ENCODE measurements at places on chromosomes 5 and 9. TPM values are rescaled to one million over a fixed set of nuclear protein-coding genes. Genes with fewer than 3 reads are reported as not detected.

- no peak for DNase-seq
Measured at GRCh38 chr9:102035929-102036328, 297.5 kb upstream of the GRIN3A start.

- DNase-seq: peak; percentile 6
Measured at GRCh38 chr9:93288891-93289883, 105.2 kb downstream of the WNK2 start.

The POLR1E gene
- total RNA-seq: 40.3 TPM

DNA sequence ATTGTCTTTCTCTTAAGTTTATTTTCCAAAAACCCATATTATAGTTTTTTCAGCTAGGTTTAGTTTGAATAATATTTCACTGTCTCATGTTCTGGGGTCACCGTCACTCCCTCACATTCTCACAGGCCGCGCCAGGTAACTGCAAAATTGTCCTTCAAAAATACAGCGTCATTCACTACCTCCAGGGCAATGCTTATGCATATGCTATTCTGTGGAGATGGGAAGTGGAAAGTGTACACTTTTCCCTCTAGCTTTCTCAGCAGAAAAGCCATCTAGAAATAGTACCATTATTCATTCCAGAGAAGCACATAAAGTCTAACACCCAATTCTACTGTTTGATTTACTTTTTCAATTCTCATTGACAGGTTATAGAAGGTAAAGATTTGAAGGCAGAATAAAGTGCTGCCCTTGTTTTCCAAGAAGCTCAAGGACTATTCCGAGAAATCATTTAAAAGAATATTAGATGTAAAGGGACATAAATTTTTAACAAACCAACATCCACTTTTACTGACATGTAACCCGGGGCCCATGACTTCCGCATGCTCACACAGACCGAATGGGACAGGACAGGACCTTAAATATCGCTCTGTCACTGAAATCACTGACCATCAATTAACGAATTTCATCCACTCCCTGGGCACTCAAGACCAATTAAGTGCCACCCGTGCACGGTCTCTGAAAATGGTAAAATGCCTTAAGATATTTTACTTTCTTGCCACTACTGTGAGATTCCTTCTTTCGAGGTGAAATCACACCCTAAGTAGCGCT, 720 bp downstream of the NUDT12 start:
- peak; percentile 14 for DNase-seq

DNA sequence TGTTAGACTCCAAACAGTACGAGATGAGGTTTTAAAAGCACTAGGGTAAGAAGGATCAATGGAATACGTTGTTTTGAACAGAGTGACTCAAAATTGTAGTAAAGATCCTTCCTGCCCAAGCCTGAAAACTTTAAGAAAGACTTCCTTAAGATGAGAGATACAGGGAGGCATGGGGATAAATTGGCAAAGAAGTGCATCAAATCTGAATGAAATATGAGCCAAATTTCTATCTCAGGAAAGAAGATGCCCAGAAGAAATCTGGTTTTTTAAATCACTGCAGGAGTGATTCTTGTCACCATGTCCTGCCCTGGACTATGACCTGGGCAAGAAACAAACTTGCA, 14.9 kb downstream of the FCN2 start:
- no peak for DNase-seq

GRCh38 chr5:151281001-151281639, 22.4 kb downstream of the SLC36A3 start:
- no peak for DNase-seq

- DNase-seq: no peak
Measured at GRCh38 chr5:33938507-33938796, 2.3 kb downstream of the RXFP3 start.

GRCh38 chr9:77872863-77873262, 158.7 kb downstream of the GNAQ start:
- DNase-seq: no peak

DNA sequence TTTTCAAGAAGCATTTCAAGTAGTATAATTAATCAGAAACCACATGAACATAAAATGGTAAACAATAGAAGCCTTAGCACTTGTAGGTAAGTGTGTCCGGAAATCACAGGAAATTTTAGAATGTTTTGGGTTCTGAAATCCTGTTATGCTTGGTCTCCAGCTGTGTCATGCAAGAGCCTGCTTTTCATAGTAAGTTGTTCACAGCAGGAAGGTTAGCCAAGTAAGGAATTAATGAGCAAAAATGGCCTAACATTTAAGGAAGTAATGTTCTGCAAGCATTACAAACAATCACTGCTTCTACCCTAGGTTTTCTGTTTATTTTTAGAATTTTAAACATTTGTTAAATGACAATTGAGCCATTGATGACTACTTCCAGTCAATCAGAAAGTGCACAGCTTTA, 669.5 kb downstream of the SLCO4C1 start:
- no peak for DNase-seq

The PCDHB10 gene
- total RNA-seq: 3.9 TPM

The PHYHD1 gene
- total RNA-seq: not detected

The KIF4B gene
- total RNA-seq: 0.02 TPM

The RMRP gene
- 1,768 TPM for total RNA-seq

DNA sequence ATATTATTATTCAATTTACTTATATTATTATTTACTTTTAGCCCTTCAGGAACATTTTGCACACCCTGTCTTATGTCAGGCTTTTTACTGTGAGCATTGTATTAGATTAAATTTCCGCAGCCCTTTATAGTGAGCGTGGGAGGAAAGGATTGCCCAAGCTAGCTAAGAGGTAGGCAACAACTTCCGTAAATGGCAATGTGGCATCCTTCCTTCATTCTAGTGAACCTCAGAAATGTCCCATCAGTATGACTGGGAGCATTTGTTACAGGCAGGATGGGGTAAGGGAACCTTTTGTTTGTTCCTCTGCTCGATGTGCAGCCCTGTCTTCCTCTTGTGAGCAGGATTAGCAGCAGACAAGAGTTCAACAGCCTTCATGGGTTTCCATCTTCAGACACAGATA, 6.2 kb upstream of the CD180 start:
- no peak for DNase-seq

GRCh38 chr9:129275626-129276247, 97.7 kb upstream of the IER5L start:
- DNase-seq: peak; percentile 12

The CBY3 gene
- not detected for total RNA-seq

DNA sequence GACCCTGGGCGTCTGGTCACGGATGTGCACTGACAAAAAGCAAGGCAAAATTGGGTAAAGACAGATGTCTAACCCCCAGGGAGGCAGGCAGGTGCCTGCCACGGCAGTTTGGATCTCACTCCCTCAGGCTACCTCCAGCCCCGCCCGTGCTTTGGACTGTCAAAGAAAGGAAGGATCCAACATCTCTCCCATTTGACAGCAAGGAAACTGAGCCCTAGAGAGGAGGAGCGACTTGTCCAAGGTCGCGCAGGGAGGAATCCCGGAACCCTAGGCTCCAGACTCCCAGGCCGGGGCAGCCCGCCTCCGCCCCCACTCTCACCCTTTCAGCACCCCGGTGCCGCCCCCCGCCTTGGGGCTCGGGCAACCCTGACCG, 376 bp downstream of the GOLGA1 start:
- DNase-seq: no peak

DNA sequence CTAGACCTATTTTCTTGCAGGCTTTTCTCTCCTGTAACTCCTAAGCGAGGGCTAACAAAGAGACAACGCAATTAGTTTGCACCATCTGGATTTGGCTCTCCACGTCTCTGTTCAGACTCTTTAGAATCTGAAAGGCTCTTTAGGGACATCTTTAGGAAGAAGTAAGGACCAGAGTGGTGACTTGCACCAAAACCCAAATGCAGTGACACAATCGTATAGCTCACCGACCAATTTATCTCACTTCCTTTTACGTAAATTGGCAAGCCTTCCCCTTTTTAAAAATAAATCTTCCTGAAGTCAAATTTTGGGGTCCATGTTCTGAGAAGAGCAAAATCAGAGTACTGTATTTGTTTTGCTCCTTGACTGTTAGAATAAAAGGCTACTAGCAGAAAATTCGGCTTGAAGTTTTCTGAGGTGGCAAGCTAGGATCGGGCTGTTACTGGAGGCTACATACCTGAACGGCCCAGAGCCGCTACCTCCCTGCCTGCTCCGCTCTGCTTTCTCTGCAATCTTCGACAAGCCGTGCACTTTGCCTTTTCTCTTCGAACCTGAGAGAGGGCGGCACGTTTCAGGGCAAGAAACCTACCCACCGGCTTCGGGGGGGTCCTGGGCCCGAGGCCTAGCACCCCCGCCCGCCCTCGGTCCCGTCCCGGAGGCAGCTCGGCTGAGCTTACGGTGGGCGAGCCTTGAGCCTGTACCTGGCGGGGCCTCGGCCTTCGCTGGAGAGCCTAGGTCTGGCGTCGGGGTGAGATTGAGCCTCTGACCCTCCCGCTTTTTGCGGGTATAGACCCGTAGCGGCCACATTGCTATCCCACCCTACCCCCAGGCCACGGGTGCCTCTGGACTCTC, 537 bp downstream of the MEIKIN start:
- DNase-seq: no peak

- DNase-seq: no peak
Measured at GRCh38 chr5:77709340-77709739, 66.8 kb downstream of the TBCA start.

GRCh38 chr9:94081435-94081834, 2.8 kb upstream of the PTPDC1 start:
- no peak for DNase-seq

The FABP6 gene
- total RNA-seq: 1.5 TPM

GRCh38 chr5:32942225-32942989, 231.3 kb downstream of the NPR3 start:
- peak; percentile 41 for DNase-seq

The ANKRD20A1 gene
- not detected for total RNA-seq

DNA sequence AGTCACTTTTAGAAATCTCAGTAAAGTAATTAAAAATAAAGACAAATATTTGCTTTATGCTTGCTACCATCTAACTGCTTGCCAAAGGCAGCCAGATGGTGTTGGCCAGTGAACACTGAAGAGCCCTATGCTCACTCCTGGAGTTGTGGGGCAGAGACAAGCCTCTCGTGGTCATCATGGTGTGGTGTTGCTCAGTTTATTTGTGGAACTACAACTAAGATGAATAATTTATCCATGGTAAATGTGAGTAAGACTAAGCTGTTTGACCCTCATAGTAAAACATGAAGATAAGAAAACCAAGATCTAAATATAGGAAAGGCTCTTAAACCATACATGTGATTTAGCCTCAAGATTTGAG, 100.7 kb downstream of the PDE8B start:
- no peak for DNase-seq

GRCh38 chr5:155087036-155087435, 73.5 kb downstream of the KIF4B start:
- no peak for DNase-seq

GRCh38 chr9:28810388-28811075, 1237.3 kb upstream of the C9orf72 start:
- peak; percentile 79 for DNase-seq

DNA sequence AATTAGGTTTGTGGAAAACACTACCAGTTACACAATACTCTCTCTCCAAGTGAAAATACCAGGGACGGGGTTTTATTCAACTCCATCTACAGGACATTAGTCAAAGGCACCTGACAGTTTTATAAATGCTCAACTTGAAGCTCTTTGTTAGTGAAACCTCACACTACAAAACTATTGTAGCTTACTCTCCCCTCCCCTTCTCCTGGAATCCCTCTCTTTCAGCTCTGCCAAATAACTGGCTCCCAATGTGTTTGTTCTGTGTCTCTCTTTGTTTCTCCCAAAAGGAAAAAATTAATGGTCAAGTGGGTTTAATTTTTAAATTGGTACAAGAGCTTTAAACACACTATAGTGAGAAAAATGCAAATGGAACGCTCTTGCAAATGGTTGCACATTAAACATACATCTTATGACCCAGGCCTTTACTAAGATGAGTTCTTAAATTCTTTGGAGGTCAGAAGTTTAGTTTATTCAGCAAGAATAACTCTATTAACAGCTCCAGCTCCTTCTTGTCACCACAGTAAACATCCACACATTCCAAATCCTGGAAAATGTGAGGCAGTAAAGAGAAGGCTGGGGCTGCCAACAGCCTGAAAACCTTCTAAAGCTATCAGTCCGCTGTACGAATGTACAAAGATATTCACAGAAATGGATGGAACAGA, 48.4 kb downstream of the ZNF608 start:
- peak; percentile 15 for DNase-seq

- DNase-seq: peak; percentile 85
Measured at GRCh38 chr5:35856765-35857351, at the start of gene IL7R. TSS of gene IL7R (plus strand) at chr5:35856891. CDS start at chr5:35856978, 87 bp downstream.

GRCh38 chr9:35599763-35600604, 5.1 kb upstream of the TESK1 start:
- no peak for DNase-seq

The FBN2 gene
- total RNA-seq: 11.8 TPM

DNA sequence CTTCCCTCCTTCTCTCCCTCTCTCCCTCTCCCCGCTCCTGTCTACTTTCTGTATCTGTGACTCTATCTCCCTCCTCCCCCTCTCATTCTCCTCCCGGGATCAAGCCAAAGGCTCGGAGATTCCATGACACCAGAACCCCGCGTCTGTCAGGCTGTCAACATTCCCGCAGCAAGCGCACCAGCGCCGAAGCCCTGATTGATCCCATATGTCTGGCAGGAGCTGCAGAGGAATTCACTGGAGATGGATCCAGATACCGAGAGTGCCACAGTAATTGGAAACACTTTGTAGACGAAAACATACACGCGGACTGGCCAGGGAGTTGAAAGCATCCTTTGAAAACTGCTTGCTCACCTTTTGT, 300 bp upstream of the SVEP1 start:
- no peak for DNase-seq

The SLCO6A1 gene
- not detected for total RNA-seq

All from A172 (cell line).